ENCODE measurements at places on chromosomes 6 and 20.
A peak's percentile ranks its signal among the peaks of the same experiment; 100 is the strongest.

- no peak for DNase-seq
Observed at GRCh38 chr6:24759718-24760117, 15.0 kb upstream of the GMNN start.

DNA sequence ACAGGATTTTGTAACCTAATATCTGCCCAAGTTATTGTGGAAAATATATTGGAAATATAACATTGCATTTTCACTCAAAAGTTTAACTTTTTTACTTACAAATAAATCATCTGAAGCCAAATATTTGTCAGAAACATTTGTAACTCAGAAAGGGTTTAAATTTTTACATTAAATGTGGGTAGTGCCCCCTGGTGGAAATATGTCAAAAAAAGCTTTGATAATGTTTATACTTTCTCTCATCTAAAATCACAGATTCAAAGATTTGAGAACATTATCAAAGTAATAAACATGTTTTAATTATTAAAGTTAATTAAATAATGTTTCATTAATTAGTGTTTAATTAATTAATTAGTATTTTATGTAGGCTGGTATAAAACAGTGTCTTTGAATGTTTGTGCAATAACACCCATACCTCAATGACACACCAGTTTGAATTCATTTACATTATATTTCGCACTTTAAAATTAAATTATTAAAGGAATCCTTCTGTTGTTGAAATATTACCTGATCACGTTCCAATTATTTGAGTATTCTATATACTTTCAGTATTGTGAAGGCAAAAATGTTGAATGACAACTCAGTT lies 320.1 kb upstream of the FKBP1C start:
- no peak for DNase-seq

GRCh38 chr6:124955108-124955856 lies 7.0 kb upstream of the RNF217 start:
- no peak for DNase-seq

DNA sequence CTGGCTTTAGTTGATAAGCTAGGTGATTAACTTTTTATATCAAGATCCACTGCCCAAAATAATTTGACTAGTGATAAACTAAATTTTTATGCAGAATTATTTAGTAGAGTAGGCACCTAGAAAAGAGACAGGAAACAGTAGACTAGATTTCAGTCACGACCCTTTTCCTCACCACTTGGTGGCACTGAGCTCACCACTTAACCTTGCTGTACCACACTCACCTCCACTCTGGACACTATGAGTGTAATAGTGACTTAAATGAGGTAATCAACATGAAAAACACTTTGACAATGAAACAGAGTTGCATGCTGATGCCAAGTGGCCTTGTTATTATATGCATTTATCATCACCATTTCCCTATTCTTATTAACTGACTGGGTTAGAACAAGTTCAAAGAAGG lies 730.4 kb downstream of the KIF16B start:
- no peak for DNase-seq

- DNase-seq = peak; percentile 70
Observed at GRCh38 chr20:64083378-64083803, 807 bp downstream of the LKAAEAR1 start.

- no peak for DNase-seq
Observed at GRCh38 chr6:551829-552350, 105.0 kb downstream of the HUS1B start.

GRCh38 chr6:26025047-26025893 lies 62.0 kb upstream of the HFE start:
- DNase-seq = peak; percentile 6

GRCh38 chr6:154399097-154399496 lies 42.5 kb upstream of the IPCEF1 start:
- no peak for DNase-seq

- DNase-seq = no peak
Observed at GRCh38 chr6:118594877-118595276, 46.8 kb downstream of the PLN start.

- peak; percentile 73 for DNase-seq
Observed at GRCh38 chr6:37705239-37706051, 7.8 kb upstream of the MDGA1 start.

DNA sequence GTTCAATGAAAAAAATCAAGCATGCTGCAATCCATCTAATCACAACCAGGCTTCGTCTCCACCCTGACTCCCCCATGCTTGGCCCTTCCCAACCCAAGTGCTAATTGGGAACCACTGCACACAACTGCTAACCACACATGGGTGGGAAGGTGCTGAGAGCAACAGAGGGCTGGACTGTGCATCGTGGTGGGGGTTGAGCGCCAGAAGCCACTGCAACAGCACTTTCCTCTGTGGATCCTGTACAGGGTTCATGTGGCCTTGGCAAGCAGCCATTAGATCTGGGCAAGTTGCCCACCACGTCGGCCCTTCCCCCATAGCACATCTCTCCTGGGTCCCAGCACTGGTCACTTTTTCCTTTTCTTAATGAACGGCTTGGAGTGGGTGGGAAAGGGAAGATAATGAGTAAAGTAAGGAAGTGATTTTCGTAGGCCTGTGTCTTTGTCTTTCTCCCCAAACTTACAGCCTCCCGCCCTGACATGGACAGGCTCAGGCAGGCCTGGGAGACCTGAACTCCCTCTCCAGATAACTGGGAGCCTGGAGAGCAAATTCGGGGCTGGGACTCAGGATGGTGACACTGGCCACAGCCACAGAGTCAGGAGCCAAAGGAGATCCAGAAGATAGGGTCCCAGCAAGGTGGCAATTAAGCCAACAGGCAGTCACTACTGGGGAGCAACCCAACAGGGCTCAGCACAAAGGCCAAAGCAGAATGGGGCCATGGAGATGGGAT lies 34.4 kb upstream of the MRPS10 start:
- DNase-seq = no peak

GRCh38 chr20:53149148-53149889 lies 177.2 kb downstream of the TSHZ2 start:
- DNase-seq = no peak

- no peak for DNase-seq
Observed at GRCh38 chr6:79862126-79862525, 85.2 kb downstream of the ELOVL4 start.

DNA sequence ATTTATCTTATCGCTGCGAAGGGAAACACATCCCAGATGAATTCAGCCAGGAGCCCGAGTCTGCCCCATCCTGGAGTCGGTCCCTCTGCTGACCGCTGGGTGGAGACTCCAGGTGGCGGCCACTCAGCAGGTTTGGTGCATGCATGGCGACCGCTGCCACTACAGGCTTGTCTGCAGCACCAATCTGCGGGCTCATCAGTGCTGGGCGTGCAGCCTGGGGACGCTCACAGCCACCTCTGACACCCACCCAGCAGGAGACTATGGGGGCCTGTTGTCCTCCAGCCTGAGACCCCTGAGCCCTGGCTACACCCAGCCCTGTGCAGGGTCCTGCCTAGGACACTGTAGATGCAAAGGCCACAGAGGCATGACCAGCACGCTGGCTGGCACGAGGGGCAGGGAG lies 40.5 kb upstream of the GATA5 start:
- DNase-seq = no peak

- no peak for DNase-seq
Observed at GRCh38 chr6:37931066-37931465, 111.5 kb downstream of the ZFAND3 start.

DNA sequence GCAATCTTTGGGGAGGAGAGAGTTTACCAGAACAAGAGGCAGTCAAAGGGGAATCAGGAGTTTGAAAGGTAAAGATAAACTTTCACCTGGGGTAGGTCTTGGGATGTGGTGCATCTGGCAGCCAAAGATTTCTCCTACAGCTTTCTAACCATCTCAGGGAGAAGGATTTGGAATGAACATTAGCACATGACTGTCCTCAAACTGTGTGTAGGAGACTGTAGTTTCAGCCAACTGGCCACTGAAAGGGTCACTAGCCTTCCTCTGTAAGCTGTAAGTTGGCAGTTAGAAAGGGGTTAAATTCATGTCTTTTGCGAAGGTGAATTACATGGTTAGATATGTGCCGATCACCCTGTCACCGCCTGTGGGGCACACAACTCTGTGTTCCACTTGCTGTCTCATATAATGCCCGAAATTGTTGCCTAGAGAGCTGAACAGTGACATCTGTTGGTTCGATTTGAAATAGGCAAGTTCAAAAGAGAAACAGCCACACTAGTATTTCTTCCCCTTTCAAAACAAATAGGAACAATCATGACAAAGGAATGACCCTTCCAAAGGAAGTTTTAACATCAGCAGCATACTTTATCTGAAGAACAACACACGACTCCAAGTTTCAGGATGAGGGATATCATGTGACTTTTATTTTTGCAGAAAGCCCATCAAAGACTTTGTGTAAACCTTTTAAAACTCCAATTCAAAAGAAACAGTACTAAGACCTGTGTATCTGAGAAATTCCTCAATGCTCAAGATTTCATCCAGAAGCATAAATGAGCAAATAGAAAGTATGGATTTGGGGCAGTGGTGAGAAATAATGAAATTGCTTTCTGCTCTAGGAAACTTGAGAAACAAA lies 1.1 kb upstream of the OPN5 start:
- peak; percentile 27 for DNase-seq

DNA sequence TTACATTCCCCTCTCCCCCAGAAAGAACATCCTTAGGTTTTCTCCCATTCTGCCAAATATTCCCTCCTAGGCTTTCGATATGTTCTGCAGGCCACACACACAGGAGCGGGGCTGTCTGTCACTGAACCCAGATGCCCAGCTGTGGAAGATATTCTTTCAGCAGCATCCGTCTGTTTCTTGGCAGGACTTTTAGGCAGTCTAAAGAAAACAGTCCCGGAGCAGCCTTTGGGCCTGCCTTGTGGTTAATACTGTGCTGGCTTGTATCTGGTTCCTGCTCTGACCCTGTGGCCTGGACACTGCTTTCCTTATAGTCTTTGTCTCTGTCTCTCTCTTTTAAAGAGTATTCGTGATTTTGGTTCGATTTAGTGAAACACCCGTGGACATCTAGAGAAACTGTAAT lies 94.6 kb upstream of the SUPT3H start:
- DNase-seq = no peak

DNA sequence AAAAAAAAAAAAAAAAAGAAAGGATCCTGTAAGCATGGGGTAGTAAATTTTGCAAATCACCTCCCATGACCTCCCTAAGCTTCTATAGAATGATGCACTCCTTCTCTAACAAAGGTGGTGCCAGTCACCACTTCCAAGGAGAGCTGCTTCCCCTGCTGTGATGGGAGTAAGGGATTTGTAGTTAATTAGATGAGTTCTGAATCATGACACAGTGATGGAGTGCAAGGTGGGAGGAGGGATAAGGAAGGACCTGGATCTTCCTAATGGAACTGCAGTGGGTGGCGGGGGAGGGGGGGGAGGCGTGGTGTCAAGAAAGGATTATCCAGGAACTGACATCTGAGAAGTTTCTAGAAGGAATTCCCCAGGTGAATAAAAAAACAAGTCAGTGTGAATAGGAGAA lies 47.8 kb downstream of the NRN1 start:
- no peak for DNase-seq

- peak; percentile 63 for DNase-seq
Observed at GRCh38 chr20:32387252-32387651, 29.1 kb downstream of the ASXL1 start.

- DNase-seq = no peak
Observed at GRCh38 chr6:5241252-5241651, 19.5 kb downstream of the LYRM4 start.

DNA sequence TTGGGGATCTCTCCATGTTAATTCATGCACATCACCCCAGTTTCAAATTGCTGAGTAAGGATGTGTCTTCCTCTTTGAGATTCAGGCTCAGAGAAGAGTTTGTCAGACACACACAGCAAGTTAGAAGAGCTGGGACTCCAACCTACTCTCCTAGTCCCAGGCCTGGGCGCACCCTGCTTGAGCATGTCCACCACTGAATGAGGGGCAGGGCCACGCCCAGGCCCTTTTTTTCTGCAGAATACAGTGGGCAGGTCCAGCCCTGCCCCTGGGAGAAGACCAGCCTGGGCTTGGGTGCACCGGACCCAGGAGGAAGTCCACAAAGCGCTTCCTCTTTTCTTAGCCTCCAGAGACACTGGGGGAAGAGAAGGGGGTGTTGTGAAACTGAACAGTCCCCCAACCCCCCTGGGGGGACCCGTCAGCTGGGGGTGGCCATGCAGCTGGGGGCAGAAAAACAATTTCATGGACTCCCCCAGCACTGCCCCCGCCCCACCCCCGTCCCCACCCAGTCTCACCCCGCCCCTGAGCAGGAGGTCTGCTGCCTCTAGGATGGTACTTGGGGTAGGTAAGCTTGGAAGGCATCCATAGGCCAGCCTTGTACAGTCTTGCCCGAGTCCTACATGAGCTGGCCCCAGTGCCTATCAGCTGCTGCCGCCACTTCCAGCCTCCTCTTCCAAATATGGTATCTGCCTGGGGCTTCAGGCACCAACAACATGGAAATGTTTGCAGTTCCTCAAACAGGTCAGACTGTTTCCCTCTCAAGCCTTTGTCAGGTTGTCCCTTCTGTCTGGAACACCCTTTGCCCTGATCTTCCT lies 11.7 kb upstream of the HCK start:
- DNase-seq = no peak

- DNase-seq = no peak
Observed at GRCh38 chr6:72464246-72464645, 157.6 kb upstream of the KCNQ5 start.

GRCh38 chr20:43751167-43752050 lies 24.6 kb upstream of the GTSF1L start:
- DNase-seq = no peak

DNA sequence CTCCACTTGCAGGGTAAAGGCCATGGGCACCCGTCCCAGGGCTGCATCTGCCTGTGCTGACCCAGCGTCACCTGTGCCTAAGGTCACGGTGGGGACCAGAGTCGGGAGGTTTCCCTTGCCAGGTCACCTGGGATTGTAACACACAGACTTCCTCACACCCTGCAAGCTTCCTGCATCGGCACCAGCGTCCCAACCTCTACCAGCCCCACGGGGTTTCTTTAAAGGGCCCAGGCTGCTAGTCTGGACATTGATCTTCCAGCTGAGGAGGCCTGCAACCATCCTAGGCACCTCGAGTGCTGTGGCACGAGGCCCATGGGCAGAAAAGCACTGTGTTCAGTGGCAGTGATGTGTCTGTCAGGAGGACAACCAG lies 12.6 kb downstream of the ACSS1 start:
- DNase-seq = no peak

DNA sequence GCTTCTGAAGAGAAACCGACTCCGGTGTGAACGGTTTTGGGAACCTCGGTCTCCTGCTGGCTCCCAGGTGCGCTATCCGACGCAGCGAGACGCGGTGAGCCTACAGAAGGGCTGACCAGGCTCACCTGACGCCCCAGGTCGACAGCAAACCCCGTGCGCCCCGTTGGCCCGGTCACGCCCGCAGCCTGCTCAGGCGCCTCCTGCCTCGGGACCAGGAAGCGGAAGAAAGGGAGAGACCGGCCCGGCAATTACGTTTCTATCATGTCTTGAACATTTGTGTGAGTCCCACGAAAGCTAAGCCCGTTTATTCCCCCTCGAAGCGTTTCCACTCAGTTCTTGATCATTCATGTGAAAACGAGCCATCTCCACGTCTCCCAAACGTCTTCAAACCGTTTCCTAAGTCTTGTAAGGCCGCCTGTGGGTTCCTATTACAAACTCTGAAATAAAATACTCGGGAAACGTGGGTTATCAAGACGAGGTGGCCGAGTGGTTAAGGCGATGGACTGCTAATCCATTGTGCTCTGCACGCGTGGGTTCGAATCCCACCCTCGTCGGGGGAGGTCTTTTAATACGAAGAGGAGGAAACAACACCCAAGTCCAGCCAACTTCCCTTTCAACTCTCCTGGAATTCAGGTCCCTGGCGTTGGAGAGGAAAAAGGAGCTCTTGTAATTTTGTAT lies 150.5 kb upstream of the PRSS16 start:
- DNase-seq = peak; percentile 3

GRCh38 chr6:144416773-144417172 lies 131.6 kb downstream of the UTRN start:
- no peak for DNase-seq
